ENCODE measurements at places on chromosomes 2 and 18. TPM values are rescaled to one million over a fixed set of nuclear protein-coding genes. Genes with fewer than 3 reads are reported as not detected.

Gene DNAJB2
- 45.9 TPM for total RNA-seq

Gene NBAS
- 22.2 TPM for total RNA-seq

Gene CYP26B1
- total RNA-seq, result 6.8 TPM

Gene POTEC
- not detected for total RNA-seq

Gene WDCP
- 12.1 TPM for total RNA-seq

Gene CCDC150
- total RNA-seq, result 3.7 TPM

Gene LGALSL
- 0.34 TPM for total RNA-seq

Gene CPS1
- total RNA-seq, result 16.7 TPM

Gene SYT4
- total RNA-seq, result 0.67 TPM

Gene MARCHF4
- 5.0 TPM for total RNA-seq

Gene FTCDNL1
- total RNA-seq, result 0.25 TPM
